ENCODE measurements at places on chromosomes 12 and 14.

DNA sequence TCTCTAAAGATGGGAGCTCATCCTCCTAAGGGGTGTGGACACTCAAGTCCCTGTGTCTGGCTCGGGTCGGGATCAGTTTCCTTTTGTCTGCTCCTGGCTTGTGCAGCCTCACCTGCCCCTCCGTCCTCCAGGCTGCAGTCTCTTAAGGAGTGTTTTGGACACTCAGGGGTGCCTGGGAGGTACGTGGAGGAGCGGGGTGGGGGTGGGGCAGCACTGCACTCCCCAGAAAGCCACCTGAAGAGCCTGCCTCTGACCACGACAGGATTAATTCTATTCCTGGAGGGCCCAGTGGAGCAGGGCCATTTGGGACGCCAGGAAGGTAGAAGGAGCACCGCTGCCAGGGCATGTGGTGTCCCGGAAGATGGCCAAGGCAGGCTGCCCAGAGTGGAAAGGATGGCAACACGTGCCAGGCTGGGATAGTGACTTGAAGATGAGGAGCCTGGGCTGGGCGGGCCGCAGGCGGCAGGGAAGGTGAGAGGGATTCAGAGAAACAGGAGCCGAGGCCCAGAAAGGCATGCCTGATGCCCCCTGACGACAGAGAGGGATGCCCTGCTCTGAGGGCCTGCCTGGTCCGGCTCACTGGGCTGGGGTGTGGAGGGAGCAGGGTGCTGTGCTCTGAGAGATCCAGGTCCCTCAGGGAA is 14.8 kb upstream of the LRTM2 start:
- no peak for DNase-seq

GRCh38 chr14:42782754-42783153 is 1176.1 kb downstream of the LRFN5 start:
- no peak for DNase-seq

DNA sequence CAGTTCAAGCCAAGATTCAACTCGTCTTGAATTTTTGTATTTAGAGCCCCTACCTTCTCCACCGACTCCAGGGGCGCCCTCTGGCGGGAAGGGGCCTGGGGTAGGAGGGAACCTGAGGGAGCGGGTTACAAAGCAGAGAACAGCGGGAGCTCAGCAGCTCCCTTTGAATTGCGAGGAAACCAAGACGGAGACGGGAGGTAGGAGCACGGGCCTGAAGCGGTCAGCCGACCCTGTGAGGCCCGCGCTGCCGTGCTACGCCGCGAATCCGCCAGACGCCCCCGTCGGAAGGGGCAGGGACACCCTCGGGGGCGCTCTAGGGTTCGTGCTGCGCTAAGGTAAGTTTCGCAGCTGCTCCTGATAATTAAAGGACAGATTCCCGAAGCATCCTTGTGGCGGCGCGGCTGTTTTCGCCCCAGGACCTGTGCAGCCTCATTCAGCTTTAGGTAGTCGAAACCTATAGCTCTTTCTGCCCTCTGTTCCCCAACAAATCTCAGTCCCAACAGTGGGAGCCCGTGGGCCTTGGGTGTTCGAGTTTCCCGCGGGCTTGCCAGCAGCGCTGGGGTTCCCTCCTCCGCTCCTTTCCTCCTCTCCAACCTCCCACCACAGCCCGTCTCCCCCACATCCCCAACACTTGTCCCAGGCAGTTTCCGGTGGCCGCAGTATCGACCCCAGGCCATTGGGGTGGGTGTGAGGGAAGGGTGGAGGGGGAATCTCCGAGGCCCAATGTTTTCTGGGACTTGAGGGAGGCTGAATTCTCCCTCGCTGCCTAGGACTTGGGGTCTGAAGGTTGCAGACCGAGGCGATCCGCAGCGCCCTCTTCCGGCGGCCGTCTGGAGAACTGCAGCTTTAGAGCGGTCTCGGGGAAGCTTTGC is 5.1 kb upstream of the NKX2-1 start:
- DNase-seq, result no peak

DNA sequence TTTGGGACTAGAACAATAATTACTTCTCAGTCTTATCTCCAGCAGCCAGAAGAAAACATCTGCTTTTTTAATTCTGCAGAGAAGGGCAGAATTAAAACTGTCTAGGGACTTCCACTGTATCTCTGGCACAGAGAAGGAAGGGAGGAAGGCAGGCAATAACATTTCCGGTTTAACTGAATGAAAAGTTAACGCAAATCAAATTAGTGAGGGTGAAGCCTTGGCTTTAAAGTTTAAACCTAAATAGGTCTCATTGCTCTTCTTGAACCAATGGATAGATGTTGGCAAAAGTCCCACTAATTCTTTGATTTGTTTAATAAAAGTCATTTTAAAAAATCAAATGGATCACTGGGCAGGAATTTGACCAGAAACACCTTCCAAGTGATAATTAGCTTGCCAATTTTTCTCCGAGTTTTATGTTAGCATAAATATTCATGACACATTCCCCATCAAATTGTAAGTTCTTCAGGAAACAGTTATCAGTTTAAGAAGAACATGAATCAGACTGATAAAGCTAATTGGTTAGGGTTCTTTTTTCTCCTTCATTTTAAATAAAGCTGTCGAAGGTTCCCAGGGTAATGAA is 181.9 kb downstream of the SLC15A5 start:
- DNase-seq, result no peak

DNA sequence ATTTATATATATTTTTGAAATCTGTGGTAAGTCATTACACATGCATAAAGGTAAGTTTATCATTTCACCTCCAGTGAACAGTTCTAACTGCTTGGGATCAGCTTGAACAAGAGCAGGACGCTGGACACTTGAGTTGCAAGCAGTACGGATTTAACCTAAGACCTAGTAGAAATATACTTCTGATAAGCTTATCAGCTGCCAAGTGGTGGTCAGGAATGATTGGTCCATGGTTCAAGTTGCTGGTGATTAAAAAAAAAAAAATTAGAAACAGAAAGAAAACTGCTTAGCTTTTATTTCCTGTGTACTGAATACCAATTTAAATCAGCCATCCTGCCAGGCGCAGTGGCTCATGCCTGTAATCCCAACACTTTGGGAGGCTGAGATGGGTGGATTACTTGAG is 88.6 kb downstream of the AEBP2 start:
- DNase-seq, result peak; percentile 27

- no peak for DNase-seq
Observed at GRCh38 chr14:65072256-65072655, 30.1 kb downstream of the MAX start.

DNA sequence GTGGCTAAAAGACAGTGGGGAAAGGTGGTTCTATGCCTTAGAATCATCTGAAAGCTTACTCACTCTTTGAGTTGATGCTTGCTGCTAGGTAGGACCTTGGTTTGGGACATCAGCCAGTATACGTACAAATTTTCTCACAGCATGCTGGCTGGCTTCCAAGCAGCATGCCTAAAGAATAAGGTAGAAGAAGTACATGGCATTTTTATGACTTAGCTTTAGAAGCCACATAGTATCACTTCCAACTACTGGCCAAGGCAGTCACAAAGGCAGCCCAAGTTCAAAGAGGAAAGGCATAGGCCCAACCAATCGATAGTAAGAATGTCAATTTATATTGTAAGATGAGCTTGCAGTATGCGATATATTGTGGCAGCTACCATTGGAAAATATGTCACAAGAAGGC is 284.2 kb upstream of the CAND1 start:
- DNase-seq, result no peak

- no peak for DNase-seq
Observed at GRCh38 chr12:122137681-122138080, 36.3 kb downstream of the IL31 start.

DNA sequence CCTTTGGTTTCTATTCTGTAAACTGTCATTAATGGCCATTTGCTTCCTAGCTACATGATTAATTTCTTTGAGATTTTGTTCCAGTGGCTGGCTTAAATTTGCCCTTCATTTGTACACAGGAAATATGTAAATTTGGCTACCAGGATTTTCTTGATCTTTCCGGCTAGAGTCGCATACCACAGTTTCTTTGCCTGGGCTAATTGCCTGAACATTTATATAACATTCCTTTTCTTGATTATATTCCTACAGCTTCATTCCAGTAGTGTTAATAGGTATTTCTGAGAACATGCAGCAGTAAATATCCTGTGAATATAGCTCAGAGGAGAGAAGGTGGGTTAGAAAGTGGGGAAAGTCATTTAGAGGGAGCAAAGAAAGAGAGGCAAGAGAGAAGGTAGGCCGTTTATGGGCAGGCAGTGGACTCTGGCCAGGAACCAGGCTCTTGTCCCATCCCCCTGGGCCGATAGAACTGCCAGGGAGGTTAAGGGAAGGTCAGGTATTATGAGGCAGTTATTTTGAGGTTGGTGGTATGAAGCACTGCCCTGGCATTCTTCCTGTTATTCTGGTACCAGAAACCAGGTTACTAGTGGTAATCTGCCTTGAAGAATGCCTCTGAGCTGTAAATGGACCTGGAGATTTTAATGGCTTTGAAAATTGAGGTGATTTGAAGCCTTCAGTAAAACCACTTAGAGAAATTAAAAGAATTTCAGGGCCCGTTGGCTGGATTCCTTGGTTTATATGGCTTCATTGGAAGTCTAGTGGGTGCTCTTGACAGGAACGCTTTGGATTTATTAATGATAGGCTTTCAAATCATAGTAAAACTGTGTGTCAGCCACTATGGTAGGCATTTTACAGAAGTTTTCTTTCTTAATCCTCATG is 4.4 kb downstream of the RNF10 start:
- DNase-seq, result no peak

- peak; percentile 40 for DNase-seq
Observed at GRCh38 chr12:23949348-23950209, at the start of gene SOX5. TSS of gene SOX5 (minus strand) at chr12:23949670. CDS start at chr12:23949601, 69 bp downstream.

DNA sequence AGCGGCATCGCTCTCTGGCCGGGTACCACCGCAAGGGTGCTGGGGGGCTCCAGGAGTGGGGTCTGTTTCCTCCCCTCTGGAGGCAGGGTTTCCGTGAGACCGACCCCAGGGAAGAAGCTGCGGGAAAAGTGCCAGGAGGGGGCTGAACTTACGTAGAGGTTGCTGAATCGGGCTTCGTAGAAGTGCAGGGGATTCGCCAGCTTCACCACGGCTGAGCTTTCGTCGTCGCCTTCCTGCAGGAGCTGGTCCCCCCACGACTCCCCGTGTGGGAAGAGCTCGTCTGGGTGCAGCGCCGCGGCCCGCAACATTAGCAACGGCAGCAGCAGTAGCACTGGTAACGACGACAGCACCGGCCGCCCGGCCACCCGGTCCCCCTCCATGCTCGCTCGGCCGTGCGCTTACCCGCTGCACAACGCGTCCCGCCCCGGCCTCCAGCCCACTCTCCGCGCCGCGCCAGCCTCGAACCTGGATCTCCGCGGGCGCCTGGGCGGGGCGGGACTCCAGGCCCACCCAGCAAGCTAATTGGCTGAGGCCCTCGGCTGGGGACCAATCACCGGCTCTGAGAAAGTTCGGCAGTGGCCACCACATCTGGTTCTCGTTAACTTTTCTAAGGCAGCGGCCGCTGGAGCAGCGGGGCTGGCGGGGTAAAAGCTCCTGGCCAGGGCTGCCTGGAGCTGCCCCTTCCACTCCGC is at the start of gene NID2:
TSS of gene NID2 (minus strand) at position 445 of the 692 bp plus-strand sequence. CDS start at position 380, 65 bp downstream.
- DNase-seq, result peak; percentile 3

GRCh38 chr14:79949906-79950305 is 261.4 kb downstream of the DIO2 start:
- DNase-seq, result no peak

DNA sequence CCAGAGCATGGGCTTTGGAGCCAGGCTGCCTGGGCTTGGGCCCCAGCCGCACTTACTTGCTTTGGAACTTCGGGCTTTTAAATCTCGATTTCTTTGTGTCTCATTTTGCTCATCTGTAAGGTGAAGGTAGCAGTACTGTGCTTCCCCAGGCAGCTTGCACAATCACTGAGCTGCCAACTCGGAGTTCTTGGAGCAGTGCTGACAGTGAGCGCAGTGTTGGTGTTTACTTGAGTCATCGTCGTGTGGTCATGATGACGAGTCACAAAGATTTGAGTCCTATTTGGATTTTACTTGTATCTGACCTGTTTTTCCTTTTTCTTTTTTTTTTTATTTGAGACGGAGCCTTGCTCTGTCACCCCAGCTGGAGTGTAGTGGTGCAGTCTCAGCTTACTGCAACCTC is 31.3 kb upstream of the ATF1 start:
- no peak for DNase-seq
